ENCODE measurements at places on chromosomes 16 and 17. TPM values are rescaled to one million over a fixed set of nuclear protein-coding genes. Genes with fewer than 3 reads are reported as not detected.

Gene GLYR1
- 35.1 TPM for total RNA-seq

Gene BAIAP3
- 1.2 TPM for total RNA-seq

Gene SALL1
- not detected for total RNA-seq

Gene CETP
- 2.9 TPM for total RNA-seq

Gene ATXN2L
- 48.2 TPM for total RNA-seq

Gene GUCY2D
- total RNA-seq, result 0.39 TPM

Gene TMEM92
- total RNA-seq, result 0.20 TPM

Gene PRSS8
- 9.6 TPM for total RNA-seq

Gene NACA2
- not detected for total RNA-seq

Gene TMEM114
- not detected for total RNA-seq

Gene TBC1D3K
- total RNA-seq, result not detected

Gene ITGAE
- 17.4 TPM for total RNA-seq

Gene OR1A1
- total RNA-seq, result not detected

Gene NPIPA3
- not detected for total RNA-seq

Gene SCARF1
- 6.7 TPM for total RNA-seq

Gene TMEM256
- 75.9 TPM for total RNA-seq

Gene JPT1
- total RNA-seq, result 27.9 TPM

Gene CHP2
- 5.1 TPM for total RNA-seq

Gene DNAH2
- total RNA-seq, result 0.10 TPM

Gene FBF1
- total RNA-seq, result 11.5 TPM

Gene TMEM238L
- total RNA-seq, result 0.30 TPM

Gene LPO
- total RNA-seq, result not detected

Gene PPP4C
- total RNA-seq, result 53.1 TPM

Gene SLC12A3
- not detected for total RNA-seq

Gene TP53TG3D
- not detected for total RNA-seq

Gene ACOX1
- 57.9 TPM for total RNA-seq

Gene IL4R
- 14.0 TPM for total RNA-seq

Gene IGF2BP1
- total RNA-seq, result 1.5 TPM

Gene BCAS3
- 43.6 TPM for total RNA-seq

Gene CCDC144A
- 1.7 TPM for total RNA-seq

Gene CLEC19A
- not detected for total RNA-seq

Gene LGALS9C
- total RNA-seq, result 2.7 TPM

Gene WFIKKN2
- 0.59 TPM for total RNA-seq

Gene TMEM100
- total RNA-seq, result 21.2 TPM

Gene OR1F1
- total RNA-seq, result not detected

Gene DHX8
- 32.1 TPM for total RNA-seq

Gene METTL2A
- total RNA-seq, result 20.1 TPM

Gene STX1B
- total RNA-seq, result 0.89 TPM

Gene NFE2L1
- total RNA-seq, result 59.0 TPM

Gene ZNHIT3
- 24.1 TPM for total RNA-seq

All from skin of body (tissue), 3 donors.